ENCODE measurements at places on chromosomes 2 and 18.

DNA sequence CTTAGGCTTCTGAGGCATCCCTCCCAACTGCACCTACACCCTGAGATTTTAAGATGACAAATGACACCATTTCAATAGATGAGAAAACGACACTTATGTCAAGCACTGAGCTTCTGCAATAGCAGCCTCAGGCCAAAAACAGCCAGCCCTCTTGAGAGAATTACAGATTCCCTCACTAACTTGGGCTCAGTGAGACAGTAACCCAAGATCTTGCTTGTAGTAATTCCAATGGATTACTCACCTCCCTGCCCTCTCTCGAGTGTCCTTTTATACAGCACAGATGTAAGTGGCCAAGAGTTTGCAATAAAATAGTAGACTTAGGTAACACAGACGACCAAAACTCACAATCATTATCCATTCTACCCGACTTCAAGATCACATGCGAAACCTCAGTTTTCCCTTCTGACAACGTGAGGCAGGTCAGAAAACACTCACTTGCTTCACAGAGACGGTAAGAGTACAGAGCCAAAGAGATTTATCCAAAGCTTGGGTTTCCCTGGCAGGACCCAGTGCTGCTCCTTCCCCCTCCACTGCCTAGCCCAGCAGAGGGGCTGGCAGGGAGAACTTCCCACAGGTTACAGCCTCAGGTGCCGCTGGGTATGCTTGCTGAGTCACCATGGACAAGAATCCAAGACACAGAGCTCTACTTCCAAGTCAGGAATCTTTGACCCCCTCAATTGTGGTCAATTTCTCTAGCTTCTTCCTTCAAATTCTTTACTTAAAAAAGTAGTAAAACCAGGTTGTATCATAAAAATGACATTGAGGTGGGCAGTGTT lies 181.4 kb downstream of the MYO5B start:
- DNase-seq = no peak

DNA sequence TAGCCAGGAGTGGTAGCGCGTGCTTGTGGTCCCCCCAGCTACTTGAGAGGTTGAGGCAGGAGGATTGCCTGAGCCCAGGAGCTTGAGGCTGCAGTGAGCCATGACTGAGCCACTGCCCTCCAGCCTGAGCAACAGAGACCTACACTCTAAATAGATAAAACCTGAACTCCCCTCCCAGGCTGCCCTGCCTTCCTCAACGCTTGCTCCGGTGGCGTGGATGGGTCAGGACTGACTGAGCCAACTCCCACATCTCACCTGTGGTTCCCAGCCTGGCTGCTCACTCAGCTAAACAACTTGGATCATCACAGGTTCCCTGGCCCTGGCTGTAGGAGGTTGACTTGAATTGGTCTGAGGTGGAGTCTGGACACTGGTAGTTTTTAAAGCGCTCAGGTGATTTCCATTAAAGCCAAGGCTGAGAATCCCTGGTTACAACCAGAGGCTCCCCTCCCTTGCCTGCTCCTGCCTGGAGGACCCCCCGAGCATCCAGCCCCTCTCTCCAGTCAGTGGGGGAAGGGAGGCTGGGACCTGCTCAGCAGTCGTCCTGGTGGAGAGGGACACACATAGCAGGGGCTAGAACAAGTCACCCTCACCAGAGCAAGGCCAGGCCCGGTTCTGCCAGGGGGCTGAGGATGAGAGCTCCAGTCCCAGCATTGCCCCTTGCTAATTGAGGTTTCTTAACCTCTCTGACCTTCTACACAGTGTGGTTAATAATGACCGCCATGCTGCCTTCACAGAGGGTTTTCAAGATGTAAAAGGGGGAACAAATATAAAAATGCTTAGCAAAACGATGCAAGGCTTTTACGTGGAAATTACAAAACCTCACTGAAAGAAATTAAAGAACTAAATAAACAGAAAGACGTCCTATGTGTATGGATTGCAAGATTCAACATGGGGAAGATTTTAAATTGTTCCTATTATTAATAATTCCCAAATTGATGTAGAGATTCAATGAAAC lies 46.9 kb upstream of the TAF1B start:
- no peak for DNase-seq

DNA sequence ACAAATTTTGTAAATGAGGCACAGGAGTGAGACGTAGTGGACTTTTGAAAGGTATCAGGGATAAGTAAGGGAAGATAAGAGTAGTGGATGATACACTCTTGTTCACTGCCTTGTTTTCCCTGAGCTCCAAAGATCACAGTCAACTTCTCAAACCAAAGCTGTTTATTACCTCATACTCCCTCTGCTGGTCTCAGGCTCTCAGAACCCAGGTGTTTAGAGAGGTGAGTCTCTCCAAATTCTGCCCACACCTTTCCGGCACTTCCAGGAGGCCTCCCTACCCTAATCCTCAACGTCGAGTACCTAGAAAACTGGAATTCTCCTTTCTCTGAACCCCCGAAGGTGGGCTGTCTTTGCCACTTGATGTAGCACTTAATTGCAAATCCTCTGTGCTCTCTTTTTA lies 621.1 kb downstream of the BCL11A start:
- no peak for DNase-seq

- DNase-seq = no peak
Observed at GRCh38 chr18:5159080-5159479, 38.0 kb downstream of the AKAIN1 start.

DNA sequence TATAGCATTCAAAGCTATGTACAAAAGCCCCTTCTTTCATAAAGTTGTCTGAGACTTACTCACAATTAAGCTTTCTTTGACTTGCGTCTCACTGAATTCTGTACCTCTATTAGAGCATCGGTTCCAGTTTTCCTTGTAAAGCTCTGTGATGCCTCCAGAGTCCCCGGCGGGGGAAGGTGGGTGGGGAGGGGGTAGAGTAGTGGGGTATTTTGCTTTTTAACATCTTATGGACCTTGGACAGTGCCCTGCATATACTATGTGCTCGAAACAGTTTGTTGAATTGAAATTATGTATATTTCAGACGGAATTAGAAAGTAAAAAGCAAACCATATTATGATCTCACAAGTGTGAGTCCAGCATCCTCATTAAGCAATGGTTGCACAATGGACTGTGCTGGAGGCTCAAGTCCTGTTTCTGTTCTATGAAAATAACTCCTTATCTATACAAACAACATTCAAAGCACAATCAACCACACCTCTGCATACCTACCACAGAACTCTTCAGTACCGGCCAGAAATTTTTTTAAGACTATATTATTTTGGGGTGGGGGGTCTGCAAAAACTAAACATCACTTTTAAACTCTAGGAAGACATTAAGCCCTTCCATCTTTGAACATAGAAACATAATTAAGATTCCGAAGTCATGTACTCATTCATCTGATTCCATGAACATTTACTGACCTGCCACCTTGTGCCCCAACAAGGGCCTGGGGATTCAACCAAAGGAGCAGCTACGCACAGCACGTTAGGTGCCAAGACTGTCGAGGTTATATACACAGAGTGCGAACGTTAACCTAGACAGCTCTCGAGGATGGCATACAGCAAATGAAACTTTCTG lies 908 bp downstream of the STAT1 start:
- DNase-seq = no peak

GRCh38 chr18:44828080-44828479 lies 147.4 kb downstream of the SETBP1 start:
- DNase-seq = no peak

- no peak for DNase-seq
Observed at GRCh38 chr2:238404406-238405216, 22.1 kb upstream of the ASB1 start.

DNA sequence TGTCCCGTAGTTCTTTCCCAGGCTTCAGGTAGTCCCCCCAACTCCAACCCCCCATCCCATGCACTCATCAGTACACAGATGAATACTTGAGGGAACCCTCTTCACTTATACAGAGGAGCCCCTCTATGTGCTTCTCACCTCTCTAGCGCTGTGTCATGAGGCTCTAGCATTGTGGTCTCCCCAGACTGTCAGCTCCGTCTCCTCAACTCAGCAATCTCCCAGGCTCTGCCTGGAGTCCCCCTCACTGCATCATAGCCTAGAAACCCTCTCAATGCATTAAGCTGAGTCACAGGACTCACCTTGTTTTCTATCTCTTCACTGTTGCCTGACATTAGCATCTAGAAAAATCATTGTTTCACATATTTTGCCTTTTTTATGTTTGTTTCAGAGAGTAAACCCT lies 20.2 kb upstream of the PRKCE start:
- DNase-seq = no peak

- no peak for DNase-seq
Observed at GRCh38 chr18:41798879-41799278, 156.2 kb upstream of the PIK3C3 start.

- no peak for DNase-seq
Observed at GRCh38 chr18:49061991-49062831, 111.4 kb upstream of the SMAD7 start.

DNA sequence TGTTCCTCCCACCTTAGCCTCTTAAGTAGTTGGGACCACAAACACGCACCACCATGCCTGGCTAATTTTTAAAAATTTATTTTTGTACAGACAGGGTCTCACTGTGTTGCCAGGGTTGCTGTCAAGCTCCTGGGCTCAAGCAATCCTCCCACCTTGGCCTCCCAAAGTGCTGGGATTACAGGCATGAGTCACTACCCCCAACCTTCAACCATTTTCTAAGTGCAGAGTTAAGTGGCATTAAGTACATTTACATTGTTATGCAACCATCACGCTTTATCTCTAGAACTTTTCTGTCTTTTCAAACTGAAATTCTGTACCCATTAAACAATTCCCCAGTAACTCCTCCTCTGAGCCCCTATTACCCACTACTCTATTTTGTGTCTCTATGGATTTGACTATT lies 45.9 kb upstream of the AFF3 start:
- no peak for DNase-seq

GRCh38 chr2:157592374-157592773 lies 36.3 kb downstream of the ACVR1C start:
- no peak for DNase-seq

DNA sequence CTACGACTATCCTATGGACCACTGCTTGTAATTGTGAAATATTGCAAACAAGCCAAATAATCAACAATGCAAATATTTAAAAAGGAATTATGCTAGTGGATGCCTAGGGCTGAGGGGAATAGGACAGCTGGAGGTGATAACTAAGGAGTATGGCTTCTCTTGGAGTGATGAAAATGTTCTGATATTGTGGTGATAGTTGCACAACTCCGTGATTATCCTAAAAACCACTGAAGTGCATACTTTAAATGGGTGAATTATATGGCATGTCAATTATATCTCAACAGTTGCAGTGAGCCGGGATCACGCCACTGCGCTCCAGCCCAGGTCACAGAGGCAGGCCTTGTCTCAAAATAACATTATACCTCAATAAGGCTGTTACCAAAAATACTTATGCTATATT lies 125.1 kb upstream of the SH3BP4 start:
- no peak for DNase-seq

- DNase-seq = no peak
Observed at GRCh38 chr2:37871456-37872191, 53.5 kb upstream of the RMDN2 start.

DNA sequence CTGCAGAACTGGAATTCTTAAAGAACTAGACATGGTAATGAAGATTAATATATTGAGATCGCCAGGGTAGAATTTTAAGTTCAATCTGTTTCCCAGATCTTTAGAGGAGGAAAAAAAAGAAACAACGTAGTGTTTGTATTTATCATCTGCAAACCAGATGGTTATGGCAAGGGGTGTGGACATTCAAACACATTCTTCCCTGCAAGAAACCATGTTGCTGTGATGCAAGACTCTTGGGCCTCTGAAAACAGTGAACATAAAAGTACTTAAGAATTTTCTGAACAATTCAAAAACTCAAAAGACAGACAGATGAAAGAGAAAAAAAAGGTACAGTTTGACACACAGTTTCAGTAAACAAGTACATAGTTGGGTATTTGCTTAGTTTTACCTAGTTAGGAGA lies 35.6 kb downstream of the COL5A2 start:
- DNase-seq = no peak

GRCh38 chr2:873651-874580 lies 76.7 kb upstream of the SNTG2 start:
- DNase-seq = no peak

DNA sequence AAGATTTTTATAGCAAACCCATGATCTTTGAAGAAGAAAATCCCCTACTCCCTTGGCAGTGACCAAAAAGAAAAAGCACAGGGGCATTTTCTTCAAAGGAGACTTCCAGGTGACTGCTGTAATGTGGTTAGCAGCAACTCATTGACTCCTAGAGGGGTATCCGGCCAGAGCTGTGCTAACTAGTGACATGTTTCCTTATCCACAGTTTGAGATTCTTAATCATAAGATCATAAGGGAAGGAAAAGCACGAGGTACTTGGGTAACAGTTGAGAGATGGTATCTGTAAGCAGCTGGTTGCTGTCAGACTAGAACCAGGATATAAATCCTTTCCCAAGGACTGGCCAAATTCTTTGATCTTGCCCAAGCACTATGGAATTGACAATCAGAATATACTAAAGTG lies 124.7 kb downstream of the MREG start:
- no peak for DNase-seq

DNA sequence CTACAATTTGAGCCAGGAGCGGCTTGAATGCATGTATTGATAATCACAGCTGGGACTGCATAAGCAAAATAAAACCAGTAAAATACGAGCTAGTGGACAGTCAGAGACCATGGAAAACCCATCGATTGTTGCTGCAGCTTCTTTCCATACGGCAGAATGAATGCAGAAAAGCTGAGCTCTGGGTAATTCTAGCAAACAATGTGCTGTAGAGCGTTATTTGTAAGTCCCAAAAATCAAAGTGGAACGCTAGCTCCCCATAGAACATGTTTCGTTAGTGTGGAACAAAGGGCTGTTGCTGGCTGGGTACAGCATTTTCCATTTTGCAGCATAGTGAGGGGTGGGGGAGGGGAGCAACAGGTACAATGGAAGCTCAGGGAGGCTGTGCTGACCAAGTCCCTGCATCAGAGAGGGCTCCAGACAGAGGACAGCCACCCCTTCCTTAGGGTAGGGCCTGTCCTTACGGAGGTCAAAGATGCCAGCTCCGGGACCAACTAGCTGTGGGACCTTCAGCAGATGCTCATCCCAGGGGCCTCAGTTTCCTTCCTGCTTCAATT lies 74.1 kb downstream of the BOD1L2 start:
- no peak for DNase-seq

GRCh38 chr2:205771666-205772065 lies 89.4 kb downstream of the NRP2 start:
- DNase-seq = no peak

- no peak for DNase-seq
Observed at GRCh38 chr18:46891742-46892214, 25.5 kb downstream of the PIAS2 start.

Measured in stimulated activated CD8-positive, alpha-beta memory T cell treated with anti-CD3 and anti-CD28 coated beads, Interleukin-4, amount 100 ng/mL, for 1 hour (primary cell).